ENCODE measurements at places on chromosomes 12 and 14.

- no peak for DNase-seq
Observed at GRCh38 chr12:24919346-24920001, 29.4 kb downstream of the BCAT1 start.

GRCh38 chr12:52004042-52004648 is 2.6 kb upstream of the TAMALIN start:
- peak; percentile 47 for DNase-seq

GRCh38 chr12:3365463-3366411 is 125.3 kb upstream of the PRMT8 start:
- peak; percentile 75 for DNase-seq

- DNase-seq: no peak
Observed at GRCh38 chr14:99887407-99887806, 94.2 kb downstream of the EML1 start.

DNA sequence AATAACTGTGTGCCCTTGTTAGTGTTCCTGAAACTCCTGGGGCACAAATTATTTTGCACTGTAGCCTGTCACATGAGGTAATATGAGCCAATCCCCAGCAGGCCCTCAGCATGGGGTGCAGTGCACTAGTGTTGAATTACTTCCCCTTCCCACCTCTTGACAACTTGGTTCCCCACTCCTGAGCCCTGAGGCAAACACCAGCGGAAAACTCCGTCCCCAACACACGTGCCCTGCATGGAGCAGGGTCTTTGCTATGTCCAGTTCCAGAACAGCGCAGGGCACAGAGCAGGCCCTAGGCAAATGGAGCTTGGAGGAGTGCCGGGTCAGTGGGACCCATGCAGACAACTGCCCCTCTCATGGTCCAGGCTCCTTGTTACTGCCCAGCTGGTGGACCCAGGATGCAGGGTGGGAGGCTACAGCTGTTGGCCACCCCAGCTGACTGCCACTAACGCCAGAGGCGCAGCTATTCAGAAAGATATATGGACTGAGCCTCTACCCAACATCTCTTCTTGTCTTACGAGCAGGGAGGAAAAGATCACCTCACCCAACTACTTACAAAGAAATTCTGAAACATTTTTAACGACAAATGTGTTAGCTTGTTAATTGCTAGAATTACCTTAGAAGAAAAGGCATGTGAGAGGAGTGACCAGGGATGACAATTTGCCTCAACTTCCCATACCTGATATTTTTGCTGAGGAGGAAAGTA is 71.6 kb downstream of the NT5DC3 start:
- no peak for DNase-seq

GRCh38 chr12:98296462-98297079 is 218.8 kb upstream of the TMPO start:
- no peak for DNase-seq

- no peak for DNase-seq
Observed at GRCh38 chr12:120162763-120163162, 31.8 kb downstream of the GCN1 start.

DNA sequence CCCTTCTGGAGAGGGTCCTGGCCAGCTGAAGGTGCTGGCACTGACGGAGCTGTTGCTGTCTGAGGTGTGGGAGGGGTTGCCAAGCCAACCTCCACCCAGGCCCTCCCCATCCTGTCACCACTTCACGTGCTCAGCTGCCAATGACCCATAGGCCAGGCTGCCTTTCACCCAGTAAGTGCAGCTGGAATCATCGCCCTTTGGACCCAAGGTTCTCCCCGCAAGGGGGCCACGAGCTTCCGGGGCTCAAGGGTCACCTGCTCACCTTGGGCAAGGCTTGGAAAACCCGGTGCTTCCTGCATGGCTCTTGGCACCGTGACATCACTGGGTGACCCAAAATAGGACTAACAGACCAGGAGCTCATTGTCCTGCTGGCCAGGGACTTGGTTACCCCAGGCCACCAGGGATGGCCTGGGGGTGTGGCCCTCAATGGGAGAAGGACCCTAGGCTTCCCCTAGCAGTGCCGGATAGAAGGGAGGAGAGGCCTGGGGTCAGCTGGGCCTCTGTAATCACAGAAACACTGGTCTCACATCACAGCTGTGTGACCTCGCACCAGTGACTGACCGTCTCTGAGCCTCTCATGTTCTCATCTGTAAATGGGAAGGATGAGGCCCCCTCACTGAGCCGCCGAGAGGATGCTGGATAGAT is 51.3 kb downstream of the CCDC85C start:
- DNase-seq: no peak

GRCh38 chr12:88889326-88890110 is 309.2 kb upstream of the KITLG start:
- DNase-seq: no peak

GRCh38 chr14:51314321-51315015 is 74.4 kb downstream of the TMX1 start:
- DNase-seq: no peak

- DNase-seq: no peak
Observed at GRCh38 chr14:72616294-72616693, 277.6 kb downstream of the DPF3 start.

GRCh38 chr12:87150969-87151662 is 878.1 kb downstream of the C12orf50 start:
- DNase-seq: no peak

GRCh38 chr12:109735825-109736551 is 22.4 kb downstream of the FAM222A start:
- no peak for DNase-seq
